ENCODE measurements at places on chromosomes 3 and 15.

DNA sequence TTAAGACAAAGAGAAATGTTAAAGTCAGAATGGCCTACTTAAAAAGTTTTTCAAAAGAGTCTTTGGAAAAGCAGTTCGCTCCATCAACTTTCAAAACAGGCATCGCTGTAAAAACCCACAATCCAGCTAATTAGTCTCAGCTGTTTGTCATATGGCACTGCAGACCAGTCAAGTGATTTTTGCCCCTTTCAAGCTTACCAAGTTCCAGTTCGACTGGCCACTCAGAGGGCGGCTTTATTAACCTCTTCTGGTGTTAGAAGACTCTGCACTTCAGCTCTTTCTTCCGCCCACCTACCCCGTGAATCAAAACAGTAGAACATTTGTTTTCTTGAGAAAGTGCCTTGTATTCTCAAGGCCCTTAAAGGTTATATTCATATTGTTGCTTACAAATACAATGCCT is 19.3 kb downstream of the RAB27A start:
- DNase-seq = no peak

DNA sequence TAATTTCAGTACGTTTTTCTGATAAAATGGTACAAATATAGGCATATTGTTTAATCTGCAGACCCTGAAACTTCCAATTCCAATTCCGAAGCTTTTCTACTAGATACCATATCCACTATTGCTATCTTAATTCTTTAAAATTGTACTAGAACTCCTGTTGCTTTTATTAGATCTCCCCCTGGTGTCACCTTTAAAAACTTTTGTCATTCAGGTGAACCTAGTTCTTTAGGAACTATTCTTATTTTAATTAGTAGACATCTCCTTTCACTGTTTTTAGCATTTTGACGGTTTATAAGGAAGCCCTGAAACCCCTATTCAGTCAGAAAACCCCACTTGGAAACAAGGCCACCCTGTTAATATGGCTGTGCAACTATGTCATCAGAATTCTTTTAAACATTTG is 22.3 kb downstream of the C2CD4B start:
- no peak for DNase-seq

DNA sequence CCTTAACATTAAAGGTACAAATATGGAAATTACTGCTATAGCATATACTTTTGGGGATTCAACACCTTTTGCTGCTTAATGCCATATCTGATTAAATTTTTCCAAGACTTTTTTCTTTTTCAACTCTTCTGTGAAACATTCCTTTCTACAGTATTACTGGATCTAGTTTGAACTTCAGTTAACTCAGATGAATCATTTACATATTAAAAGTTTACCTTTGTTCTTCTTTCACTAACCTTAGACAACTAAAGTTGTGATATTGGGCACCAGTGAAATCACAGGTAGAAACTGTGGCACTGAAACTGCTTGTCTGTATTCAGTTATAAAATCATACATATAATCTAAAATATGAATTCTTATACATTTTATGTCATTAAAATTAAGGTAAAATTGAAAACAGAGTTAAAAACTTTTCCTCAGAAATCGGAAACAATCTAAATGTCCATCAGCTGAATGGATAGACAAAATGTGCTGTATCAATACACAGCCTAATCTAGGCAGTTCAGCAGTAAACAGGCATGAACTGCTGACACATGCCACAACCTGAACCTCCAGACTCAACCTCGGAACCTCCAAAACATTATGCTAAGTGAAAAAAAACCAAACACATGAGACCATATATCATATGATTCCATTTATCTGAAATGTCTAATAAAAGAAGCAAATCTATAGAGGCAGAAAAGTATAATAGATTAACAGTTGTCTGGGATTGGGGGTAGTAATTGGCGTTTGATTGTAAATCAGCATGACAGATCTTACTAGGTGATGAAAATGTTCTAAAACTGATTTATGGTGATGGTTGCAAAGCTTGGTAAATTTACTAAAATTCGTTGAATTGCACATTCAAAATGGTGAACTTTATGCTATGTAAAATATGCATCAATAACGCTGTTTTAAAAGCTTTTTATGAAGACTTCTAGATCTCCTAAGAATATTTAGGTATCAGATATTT is 50.0 kb downstream of the PPARG start:
- DNase-seq = no peak

- no peak for DNase-seq
Measured at GRCh38 chr3:37249717-37250116, 75.3 kb upstream of the LRRFIP2 start.

GRCh38 chr3:27827041-27827440 is 104.9 kb upstream of the EOMES start:
- no peak for DNase-seq

GRCh38 chr3:77931255-77932009 is 891.5 kb downstream of the ROBO2 start:
- DNase-seq = no peak

DNA sequence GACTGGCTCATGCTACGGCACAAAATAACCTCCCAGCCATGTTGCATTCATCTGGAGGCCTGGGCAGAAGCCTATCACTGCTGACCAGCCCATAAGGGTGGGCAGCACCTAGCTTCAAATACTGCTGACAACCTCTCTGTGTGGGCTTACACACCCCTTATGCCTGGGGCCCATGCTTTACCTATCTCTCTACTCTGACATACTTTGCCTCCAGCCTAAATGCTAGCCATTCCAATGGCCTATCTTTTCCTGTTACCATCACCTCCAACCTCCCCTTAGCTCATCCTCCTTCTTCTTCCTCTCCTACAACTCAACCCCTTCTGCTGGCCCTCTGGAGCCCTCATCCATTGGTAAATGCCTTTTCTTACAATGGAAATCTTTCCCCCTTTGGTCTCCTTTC is 41.0 kb upstream of the PPP2R3A start:
- no peak for DNase-seq

- no peak for DNase-seq
Measured at GRCh38 chr3:96619475-96619874, 194.9 kb upstream of the EPHA6 start.

GRCh38 chr15:71597637-71598036 is 212.7 kb upstream of the NR2E3 start:
- no peak for DNase-seq

Measured in NCI-H446 treated with DMSO at 0.1 percent for 48 hours (cell line).